ENCODE measurements at places on chromosomes 3 and 15.

DNA sequence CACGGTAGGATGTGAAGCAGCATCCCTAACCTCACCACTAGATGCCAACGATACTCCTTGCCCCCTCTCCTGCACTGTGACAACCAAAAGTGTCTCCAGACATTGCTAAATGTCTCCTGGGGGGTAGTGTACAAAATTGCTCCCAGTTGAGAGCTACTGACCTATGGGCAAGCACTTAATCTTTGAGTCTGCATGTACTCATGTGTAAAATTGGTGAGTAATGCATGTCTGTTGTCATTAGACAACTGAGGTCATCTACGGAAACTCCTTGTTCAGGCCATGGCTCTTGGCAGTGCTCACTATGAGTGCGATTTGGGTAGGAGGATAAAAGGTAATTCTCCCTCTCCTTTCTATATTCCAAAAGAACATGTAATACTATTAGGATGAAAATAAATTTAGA lies 29.2 kb downstream of the PDHB start:
- no peak for DNase-seq

DNA sequence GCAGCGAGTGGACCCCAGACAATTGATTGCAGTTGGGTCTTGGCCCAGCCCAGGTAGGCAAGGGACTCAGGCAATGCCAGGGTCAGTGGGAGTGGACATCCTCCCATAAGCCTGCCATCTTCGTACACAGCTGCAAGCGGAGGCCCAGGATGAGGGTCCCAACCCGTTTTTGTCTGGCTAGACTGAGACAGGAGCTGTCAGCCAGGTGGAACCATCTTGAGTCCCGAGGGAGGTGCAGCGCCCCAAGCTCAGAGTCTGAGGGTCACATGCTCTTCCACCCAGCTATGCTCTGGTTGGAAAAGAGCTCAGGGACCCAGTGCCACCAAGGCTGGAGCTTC lies 22.6 kb upstream of the IP6K2 start:
- no peak for DNase-seq

- DNase-seq = no peak
These were observed 48.4 kb upstream of the CCK start for GRCh38 chr3:42314411-42314810.

GRCh38 chr15:83200162-83200561 lies 7.5 kb downstream of the HDGFL3 start:
- no peak for DNase-seq

- DNase-seq = no peak
These were observed 158.6 kb downstream of the UACA start for GRCh38 chr15:70604666-70605315.

DNA sequence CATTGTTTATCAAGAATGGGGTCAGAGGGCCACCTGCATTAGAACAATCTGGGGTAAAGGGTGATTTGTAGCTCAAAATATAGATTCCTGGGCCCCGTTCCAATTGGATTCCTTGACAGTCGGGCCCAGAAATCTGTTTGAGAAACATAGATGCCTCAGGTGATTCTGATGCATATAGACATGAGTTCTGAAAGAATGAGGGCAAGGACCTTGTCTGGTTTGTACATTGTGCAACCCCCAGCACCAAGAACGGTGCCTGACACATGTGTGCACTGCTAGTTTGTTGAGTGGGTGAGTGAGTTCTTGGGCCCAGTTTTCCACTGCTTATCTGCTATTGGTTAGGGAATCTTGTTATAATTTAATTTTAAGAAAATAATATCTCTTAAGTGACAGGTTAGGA lies 16.6 kb downstream of the CRYBG3 start:
- DNase-seq = no peak

Measured in left forelimb (tissue), 1 donor.